ENCODE measurements at places on chromosomes 16 and 17. TPM values are rescaled to one million over a fixed set of nuclear protein-coding genes. Genes with fewer than 3 reads are reported as not detected.

Gene SP6
- polyA plus RNA-seq = 1.2 TPM

Gene C17orf113
- polyA plus RNA-seq = 1.5 TPM

Gene SHISA9
- polyA plus RNA-seq = 28.7 TPM

- no peak for DNase-seq
Measured at GRCh38 chr17:35817196-35817595, 7.9 kb downstream of the TAF15 start.

DNA sequence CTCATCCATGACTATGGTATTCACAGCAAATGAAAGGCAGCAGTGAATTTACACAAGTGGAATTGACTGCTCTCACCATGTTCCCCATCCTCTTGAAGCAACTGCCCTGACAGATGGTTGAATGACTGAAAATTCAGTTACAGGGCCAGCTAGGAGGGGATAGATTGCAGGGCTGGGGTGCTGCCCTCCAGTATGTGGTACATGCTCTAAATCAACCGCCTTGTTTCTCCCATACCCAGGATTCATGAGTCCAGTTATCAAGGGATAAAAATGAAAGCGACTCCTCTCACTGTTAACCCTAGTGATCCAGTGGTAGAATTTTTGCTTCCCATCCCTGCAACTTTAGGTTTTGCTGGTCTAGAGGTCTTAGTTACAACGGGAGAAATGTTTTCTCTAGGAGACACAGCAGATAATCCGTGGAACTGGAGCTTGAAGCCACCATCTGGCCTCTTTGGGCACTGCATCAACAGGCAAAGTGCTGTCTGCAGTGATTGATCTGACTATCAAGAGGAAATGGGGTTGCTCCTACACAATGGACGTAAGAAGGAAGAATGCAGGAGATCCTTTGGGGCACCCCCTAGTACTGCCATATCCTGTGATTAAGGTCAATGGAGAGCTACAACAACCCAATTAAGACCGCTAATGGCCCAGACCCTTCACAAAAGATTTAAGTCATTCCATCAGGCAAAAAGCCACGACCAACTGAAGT lies 32.0 kb downstream of the SCPEP1 start:
- DNase-seq = peak; percentile 50

GRCh38 chr17:66643815-66644710 lies 190.9 kb upstream of the CACNG5 start:
- no peak for DNase-seq

- no peak for DNase-seq
Measured at GRCh38 chr17:12590417-12590816, 75.3 kb upstream of the MYOCD start.

GRCh38 chr16:80819988-80820387 lies 15.6 kb upstream of the CDYL2 start:
- DNase-seq = no peak

GRCh38 chr17:67514998-67515397 lies 137.9 kb downstream of the PITPNC1 start:
- no peak for DNase-seq

GRCh38 chr17:27793168-27793905 lies 7.0 kb downstream of the NOS2 start:
- DNase-seq = no peak

All from H1 (cell line).